ENCODE measurements at places on chromosomes 7 and 10.

DNA sequence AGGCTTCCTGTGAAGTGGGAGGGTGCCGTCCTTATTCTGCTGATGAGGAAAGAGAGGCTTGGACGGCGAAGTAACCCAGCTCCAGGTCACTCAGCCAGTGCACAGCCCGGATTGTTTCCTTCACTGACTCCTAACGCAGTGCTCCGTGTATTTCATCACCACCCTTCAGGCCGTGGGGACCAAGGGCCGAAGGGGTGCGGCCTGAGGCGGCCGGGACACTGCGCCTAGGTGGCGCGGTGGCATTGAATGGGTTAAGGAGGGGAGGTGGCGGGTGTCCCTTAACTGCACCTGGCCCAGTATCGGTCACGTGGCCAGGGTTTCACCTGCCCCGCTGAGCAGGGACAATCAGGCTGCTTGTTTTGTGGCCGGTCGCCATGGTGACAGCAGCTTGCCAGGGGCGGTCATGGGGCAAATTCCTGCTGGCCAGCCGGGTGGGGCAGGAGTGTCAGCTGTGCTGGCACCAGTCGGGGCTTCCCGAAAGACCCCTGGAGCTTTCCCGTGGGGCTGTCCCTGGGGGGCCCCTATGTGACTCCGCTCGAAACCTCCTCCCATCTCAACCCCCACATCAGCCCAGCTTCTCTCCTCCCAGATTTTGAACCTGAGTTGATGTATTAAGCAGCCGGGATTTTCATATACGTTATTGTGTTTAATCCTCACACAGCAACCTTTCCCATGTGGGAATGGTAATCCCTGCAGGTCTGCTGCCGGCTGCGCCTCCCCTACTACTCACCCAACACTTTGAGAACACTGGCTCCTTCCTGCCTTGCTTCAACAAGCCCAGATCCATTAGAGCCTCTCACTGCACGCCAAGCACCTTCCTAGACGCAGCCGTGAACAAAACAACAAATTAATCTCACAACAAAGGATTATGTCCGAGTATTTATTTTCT, 4.4 kb upstream of the ABHD11 start:
- DNase-seq = peak; percentile 16

DNA sequence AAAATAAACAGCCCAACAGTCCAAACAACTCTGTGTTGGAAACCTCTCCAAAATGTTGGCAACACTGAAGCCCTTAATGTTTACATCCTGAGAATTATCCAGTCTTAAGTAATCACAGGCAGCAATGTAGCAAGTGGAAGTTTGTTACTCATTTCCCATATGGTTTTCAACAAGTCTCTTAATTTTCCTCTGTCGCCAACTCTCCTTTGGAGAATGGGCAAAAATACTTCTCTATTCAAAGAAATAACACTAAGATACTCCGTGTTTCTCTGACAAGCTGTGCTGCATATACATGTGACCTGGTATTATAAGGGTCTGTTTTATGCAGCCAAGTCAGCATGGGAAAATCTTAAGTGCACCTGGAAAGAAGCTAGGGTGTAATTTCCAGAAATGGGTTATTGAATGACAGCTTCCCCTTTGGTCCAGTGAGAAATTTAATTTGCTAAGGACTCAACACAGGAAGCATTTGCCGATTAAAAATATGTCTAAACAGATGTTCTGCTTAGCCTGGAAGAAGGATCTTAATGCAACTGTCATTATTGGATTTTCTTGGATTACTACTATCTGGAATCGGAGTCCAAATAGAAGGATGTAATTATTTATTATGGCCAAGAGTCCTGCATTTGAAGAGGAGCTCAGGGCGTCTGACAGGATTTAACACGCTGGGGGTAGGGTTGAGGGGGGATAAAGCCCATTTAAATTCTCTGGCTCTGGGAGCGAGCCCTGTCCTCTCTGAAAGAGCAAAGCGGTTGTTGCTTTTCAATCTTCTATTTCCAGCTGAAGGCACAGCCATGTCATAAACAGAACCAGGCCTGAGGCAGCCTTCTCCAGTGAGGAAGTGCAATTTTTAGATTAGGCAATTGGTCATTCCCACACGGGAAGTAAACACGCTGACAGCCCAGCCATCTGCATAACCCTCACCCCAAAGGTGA, 73.1 kb downstream of the TLL2 start:
- DNase-seq = no peak

GRCh38 chr10:132793871-132794849, 8.2 kb upstream of the NKX6-2 start:
- no peak for DNase-seq

DNA sequence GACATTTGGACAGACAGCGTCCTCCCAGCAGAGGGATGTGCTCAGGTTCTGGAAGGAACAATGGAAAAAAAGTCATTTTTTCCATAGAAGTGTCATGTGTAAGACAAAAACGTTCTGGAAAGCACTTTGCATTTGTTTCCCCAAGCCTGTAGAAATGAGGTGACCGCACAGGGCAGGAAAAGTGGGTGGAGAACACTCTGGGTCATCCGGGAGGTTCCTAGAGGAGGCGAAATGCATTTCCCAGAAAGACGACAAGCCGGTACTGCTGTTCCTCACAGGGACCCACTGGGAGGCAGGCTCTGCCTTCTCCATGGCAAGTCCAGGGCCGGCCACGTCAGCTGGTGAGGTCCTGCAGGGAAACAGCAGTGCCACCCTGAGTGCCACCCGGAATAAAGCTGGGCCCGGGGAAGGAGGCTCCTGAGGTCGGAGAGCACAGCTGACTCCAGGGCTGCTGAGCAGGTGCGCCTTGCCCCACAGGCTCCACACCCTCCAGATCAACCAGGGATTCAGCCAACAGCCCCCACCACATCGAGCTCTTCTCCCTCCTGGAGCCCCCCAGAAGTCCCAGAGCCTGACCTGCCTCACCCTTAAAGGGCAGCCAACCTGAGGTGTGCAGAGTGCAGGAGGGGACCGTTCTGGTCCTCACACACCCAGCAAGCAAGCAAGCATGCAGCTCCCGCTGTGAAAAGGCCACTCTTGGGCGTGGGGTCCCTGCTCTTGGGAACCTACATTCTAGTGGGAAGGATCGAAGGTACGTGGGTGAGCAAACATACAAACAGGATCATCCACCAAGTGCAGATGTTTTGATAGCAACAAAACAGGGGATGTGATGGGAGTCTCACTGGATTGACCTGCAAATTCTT, 28.8 kb upstream of the INPP5A start:
- DNase-seq = no peak

DNA sequence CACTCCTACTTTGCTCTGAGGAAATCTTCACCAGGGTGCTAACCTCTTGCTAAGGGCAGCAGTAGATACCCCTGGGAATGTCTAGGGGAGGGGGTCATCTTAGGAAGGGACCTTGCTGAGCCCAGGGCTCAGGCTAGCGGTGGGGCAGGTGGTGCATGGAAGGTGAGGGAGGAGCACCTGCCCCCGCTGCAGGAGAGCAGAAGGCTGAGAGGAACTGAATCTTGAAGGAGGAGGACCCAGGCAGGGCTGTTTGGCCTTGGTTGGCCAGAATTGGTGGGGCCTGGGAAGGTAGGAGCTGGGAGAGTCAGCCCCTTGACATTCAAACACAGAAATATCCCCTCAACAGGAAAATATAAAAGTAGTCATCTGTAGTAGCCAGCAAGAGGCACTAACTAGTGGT, 7.0 kb downstream of the CALHM3 start:
- DNase-seq = no peak

DNA sequence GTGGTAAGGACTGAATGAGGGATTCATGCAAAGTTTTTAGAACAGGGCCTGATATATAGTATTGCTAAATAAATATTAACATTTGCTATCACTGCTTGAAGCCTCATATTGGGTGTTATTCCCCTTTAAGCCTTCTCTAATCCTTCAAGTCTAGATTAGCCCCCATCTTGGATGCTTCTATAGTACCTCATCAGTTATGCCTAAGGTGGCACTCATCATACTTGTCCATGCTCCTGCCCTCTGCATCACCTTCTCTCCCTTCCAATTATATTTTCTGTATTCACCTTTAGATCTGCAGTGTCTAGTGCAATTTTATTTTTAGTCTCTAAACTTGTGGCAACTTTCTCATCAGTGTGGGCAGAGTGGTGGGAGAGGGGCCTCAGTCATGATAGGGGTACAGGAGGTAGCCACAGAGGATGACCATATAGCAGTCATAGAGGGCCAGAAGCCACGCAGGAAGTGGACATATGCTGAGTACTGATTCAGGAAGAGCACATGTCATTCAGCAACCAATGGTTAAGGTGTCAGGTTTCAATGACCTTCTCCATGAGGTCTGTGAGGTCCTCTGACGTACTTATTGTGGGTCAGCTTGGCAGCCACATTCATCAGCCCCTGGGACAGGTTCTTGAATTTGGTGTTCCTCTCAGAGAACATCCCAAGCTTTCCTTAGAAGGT, 2.5 kb downstream of the ENTPD1 start:
- DNase-seq = no peak
